HCEC 1CT (cell line): ENCODE measurements at places on chromosomes 11 and 22.

GRCh38 chr11:2121227-2122130 lies 17.7 kb downstream of the IGF2 start:
- no peak for DNase-seq

DNA sequence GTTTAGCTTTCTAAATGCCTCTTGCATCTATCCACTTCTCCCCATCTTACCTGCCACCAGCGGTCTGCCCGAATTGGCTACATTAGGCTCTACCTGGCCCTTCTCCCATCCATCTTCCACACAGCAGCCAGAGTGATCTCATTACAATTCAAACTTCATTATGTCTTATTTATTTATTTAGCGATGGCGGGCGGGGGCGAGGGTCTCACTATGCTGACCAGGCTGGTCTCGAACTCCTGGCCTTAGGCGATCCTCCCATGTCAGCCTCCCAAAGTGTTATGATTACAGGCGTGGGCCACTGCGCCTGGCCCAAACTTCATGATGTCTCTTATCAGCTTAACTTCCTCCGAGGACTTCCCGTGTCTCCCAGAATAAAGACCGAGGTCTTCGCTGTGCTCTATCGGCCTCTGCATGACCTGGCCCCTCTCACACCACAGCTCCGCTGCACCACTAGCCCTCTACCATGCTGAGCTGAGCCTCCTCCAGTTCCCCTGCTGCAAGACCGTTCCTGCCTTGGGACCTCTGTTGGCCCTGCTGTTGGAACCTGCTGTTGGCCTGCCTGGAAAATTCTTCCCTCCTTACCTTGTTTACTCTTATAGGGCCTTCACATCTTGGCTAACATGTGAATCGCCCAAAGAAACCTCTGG lies 870 bp upstream of the CTTN start:
- peak; percentile 11 for DNase-seq

DNA sequence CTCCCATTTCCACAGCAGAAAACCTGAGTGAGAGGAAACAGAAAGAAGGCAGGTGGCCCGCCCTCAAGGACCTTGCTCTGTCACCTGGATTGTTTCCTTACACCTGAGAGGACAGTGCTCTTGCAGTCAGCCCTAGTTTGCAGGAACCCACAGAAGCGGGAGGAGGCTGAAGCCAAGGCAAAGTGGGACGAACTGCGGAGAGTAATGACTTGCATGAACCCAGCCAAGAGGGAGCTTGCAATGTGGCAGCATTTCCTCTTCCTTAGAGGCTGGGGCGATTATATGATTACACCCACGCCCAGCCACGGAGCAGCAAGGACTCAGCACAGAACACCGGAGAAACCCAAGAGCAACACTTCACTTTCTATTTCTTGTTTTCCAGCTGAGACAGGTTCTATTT lies 102.6 kb downstream of the SPON1 start:
- no peak for DNase-seq

- peak; percentile 92 for DNase-seq
Observed at GRCh38 chr22:36123673-36124630, 36.6 kb downstream of the APOL3 start.

- no peak for DNase-seq
Observed at GRCh38 chr11:115963156-115963555, 458.9 kb upstream of the CADM1 start.

DNA sequence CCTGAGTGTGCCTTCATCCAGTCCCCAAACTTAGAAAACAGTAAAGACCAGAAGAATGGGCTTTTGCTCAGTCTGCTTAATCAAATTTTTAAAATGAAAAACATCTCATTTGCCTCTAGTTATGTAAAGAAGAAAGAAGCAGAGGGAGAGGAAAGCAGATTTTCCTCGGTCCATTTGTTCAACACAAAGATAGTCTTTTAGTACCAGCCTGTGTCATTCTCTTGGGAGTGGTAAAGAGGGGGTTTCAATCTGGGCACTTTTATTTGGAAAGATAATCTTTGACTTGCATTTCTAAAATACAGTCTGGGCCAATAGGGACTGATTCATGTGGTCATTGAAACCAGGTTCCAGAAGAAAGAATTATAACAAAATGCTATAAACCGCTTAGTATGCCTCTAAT lies 29.5 kb downstream of the KREMEN1 start:
- no peak for DNase-seq

GRCh38 chr11:131413217-131413616 lies 42.8 kb downstream of the NTM start:
- DNase-seq, result no peak

DNA sequence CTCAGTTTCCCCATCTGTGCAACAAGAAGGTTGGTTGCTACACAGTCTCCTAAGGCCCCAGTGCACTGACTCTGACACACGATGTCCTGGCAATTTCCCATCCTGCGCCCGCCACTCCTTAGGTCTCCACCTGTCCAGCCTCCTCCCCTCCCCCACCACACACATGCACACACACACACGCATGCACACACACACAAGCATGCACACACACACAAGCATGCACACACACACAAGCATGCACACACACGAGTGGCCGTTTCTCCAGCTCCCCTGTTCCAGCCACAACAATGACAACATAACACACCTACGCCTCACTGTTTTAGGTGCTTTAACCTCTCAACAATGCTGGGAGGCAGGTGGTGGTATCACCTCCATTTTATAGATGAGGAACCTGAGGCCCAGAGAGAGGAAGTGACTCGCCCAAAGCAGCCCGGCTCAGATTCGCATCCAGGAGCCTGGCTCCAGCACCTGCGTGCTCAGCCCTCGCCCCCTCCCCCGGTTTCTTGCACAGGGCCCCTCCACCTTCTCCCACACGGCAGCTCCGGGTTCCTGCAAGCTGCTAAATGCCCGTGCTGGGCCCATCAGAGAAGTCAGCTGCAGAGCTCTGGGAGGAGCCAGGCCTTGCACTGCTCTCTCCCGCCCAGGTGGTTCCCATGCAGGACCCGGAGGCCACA lies 13.0 kb downstream of the CYTH4 start:
- DNase-seq, result no peak

DNA sequence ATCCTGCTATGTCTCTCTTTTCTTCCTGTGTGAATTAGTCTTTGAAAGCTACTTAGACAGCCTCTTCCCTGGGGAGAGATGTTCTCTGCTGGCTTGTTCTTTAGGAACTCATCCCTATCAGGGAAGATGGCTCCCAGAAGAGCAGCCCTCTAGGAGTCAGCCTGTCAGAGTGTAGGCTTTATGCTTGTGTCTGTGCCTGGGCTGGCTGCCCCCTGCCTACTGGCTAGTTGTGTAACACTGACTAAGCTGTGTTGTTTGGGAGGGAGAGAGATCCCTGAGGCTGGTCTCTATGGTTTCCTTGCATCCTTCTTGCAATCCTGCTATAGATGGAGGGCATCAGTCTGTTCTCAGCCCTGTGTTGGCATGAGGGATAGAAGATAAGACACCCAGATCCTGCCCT lies 112.2 kb downstream of the STIM1 start:
- no peak for DNase-seq

- no peak for DNase-seq
Observed at GRCh38 chr11:78415338-78415737, 2.3 kb downstream of the GAB2 start.

DNA sequence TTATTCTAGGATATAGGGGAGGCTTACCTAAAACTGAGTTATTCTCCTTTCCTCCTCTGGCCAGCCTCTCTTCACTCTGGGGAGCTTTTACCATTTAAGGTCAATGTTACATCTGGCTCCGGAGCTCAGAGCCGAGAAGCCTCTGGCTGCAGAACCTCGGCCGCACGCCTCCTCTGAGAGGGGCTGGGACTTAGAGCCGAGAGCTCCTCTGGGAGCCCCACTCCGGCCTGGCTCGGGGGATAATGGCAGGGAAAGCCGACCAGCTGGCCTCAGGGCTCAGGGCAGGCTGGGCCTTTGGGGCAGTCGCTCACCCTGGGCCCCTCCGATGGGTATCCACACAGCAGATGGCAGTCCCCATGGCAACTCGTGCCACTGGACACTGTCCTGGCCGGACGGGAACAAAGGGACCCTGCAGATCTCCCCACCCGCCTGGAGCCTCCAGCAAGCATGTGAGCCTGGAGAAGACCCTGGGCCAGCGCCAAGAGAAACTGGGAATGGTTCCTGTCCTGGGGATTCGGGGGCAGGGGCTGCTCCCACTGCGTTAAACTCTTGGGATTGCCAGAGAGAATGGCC lies at the start of gene IRAG1:
IRAG1 (minus strand) TSS at position 247 of the 573 bp plus-strand sequence; CDS start at position 94, 153 bp downstream.
- DNase-seq, result peak; percentile 60

GRCh38 chr11:45319077-45319476 lies 32.9 kb upstream of the SYT13 start:
- no peak for DNase-seq
